Spinal cord (tissue), 10 donors: ENCODE measurements at places on chromosomes 7 and 10. TPM values are rescaled to one million over a fixed set of nuclear protein-coding genes. Genes with fewer than 3 reads are reported as not detected.
A peak's percentile ranks its signal among the peaks of the same experiment; 100 is the strongest.

The IL6 gene
- total RNA-seq: not detected

The CPEB3 gene
- total RNA-seq: 29.3 TPM

The PRRT4 gene
- total RNA-seq: 4.0 TPM

The FBXO24 gene
- total RNA-seq: 0.40 TPM

The TBXAS1 gene
- total RNA-seq: 10.7 TPM

The VIPR2 gene
- total RNA-seq: 6.0 TPM

The FLNC gene
- 77.8 TPM for total RNA-seq

The ITIH2 gene
- 31.6 TPM for total RNA-seq

The CYP3A7 gene
- total RNA-seq: not detected

The ALOX5 gene
- 9.3 TPM for total RNA-seq

The FKBP6 gene
- total RNA-seq: 0.11 TPM

The CD36 gene
- total RNA-seq: 90.4 TPM

The SLC39A12 gene
- total RNA-seq: 46.9 TPM

DNA sequence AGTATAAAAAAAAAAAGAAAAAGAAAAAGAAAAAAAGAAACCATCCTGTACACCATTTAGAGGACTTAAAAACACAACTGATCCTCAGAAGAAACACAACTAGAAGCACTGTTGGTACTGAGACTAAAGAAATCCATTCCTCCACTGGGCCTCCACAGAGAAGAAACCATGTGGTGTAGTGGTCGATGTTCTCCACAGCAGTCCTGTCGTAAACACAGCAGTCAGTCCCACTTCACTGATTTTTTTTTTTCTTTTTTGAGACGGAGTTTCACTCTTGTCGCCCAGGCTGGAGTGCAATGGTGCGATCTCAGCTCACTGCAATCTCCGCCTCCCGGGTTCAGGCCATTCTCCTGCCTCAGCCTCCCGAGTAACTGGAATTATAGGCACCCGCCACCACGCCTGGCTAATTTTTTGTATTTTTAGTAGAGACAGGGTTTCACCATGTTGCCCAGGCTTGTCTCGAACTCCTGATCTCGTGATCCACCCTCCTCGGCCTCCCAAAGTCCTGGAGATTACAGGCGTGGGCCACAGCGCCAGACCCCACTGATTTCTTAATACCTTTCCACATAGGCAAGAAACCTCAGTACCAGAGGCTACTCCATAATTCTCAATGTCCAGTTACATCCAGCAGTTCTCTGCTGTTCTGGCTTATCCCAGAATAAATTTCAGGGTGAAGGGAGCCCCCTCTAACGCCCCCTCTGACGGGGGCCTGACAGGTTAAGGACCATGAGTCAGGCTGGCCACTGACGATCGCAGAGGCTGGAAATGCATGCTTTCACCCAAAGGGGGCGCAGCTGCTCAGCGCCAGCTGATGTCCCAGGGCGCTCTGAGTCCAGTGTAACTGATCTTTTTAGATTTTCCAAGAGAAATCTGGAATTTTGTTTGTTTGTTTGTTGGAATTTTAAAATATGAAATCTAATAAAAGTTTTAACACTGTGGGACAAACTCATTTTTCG, 24.8 kb upstream of the FFAR4 start:
- H3K4me3 ChIP-seq: no peak overlapping the region
- no peaks in the 10 kb centered on the region for H3K36me3 ChIP-seq
- H3K4me1 ChIP-seq: peaks cover 4% of the 10 kb centered on the region
- DNase-seq: no peak

- H3K27ac ChIP-seq: no peak overlapping the region
- peaks cover 35% of the 10 kb centered on the region for H3K4me1 ChIP-seq
- H3K4me3 ChIP-seq: no peak overlapping the region
- no peaks in the 10 kb centered on the region for H3K27me3 ChIP-seq
- DNase-seq: no peak
- H3K36me3 ChIP-seq: peaks cover 57% of the 10 kb centered on the region
Observed at GRCh38 chr10:132704008-132704814, 81.7 kb downstream of the NKX6-2 start.

- no peaks in the 10 kb centered on the region for H3K4me1 ChIP-seq
- H3K27me3 ChIP-seq: no peaks in the 10 kb centered on the region
- no peak for DNase-seq
- no peak overlapping the region for H3K27ac ChIP-seq
- no peaks in the 10 kb centered on the region for H3K36me3 ChIP-seq
Observed at GRCh38 chr7:134771889-134772288, 7.5 kb upstream of the CALD1 start.

- no peak overlapping the region for H3K27ac ChIP-seq
- H3K4me1 ChIP-seq: peaks cover 3% of the 10 kb centered on the region
- DNase-seq: no peak
Observed at GRCh38 chr7:112009081-112009480, 197.1 kb downstream of the DOCK4 start.

GRCh38 chr7:157577061-157577460, 240.3 kb downstream of the DNAJB6 start:
- H3K27me3 ChIP-seq: no peaks in the 10 kb centered on the region
- H3K27ac ChIP-seq: no peak overlapping the region
- no peak for DNase-seq
- H3K4me3 ChIP-seq: no peak overlapping the region
- H3K4me1 ChIP-seq: peaks cover 26% of the 10 kb centered on the region

DNA sequence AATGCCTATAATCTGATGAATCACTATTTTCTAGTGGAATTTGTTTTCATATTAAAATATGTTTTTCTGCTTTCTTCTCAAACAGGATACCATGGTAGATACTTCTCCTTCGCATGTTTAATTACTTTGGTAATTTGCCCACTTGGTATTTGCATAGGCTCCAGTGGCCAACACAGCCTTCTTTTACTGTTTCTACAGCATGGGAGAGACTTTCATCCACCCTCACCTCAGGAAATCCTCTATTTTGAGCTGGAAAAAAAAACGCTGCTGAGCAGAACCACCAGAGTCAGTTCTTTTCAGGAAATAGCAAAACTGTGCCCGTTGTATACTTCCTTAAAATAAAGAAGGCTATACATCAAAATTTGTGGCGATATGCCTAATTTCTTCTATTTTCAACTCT, 213.3 kb downstream of the MDFIC start:
- DNase-seq: no peak
- H3K4me3 ChIP-seq: no peak overlapping the region
- no peaks in the 10 kb centered on the region for H3K36me3 ChIP-seq
- no peaks in the 10 kb centered on the region for H3K27me3 ChIP-seq
- no peak overlapping the region for H3K27ac ChIP-seq

GRCh38 chr10:14695847-14696480, 78.7 kb downstream of the FAM107B start:
- DNase-seq: no peak
- H3K4me3 ChIP-seq: no peak overlapping the region
- H3K27me3 ChIP-seq: no peaks in the 10 kb centered on the region
- H3K36me3 ChIP-seq: no peaks in the 10 kb centered on the region
- no peaks in the 10 kb centered on the region for H3K4me1 ChIP-seq
- no peak overlapping the region for H3K27ac ChIP-seq

- no peak overlapping the region for H3K4me3 ChIP-seq
- DNase-seq: no peak
- no peaks in the 10 kb centered on the region for H3K4me1 ChIP-seq
- H3K27me3 ChIP-seq: no peaks in the 10 kb centered on the region
Observed at GRCh38 chr10:64690194-64690593, 1169.0 kb downstream of the REEP3 start.

DNA sequence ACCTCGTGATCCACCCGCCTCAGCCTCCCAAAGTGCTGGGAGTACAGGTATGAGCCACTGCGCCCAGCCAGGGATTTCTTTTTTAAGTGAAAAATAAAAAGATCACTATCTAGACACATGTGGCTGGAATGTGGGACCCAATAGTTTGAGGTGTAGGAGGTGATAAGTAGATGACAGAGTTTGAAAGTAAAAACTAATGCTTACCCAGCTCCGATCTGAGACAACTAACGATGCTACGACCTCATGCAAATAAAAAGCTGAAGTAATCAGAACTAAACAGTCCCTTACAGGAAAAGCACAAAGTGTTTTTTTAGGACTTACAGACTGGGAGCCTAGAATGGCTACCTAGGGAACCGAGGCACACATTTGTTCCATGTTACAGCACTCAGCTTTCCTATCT, 23.0 kb downstream of the PCGF6 start:
- no peak overlapping the region for H3K27ac ChIP-seq
- no peak overlapping the region for H3K4me3 ChIP-seq
- no peaks in the 10 kb centered on the region for H3K27me3 ChIP-seq
- peaks cover 57% of the 10 kb centered on the region for H3K36me3 ChIP-seq

GRCh38 chr10:117360994-117361667, 14.1 kb downstream of the PDZD8 start:
- H3K36me3 ChIP-seq: no peaks in the 10 kb centered on the region
- H3K4me1 ChIP-seq: no peaks in the 10 kb centered on the region
- no peak overlapping the region for H3K4me3 ChIP-seq
- no peaks in the 10 kb centered on the region for H3K27me3 ChIP-seq
- H3K27ac ChIP-seq: no peak overlapping the region

- DNase-seq: peak; percentile 17
- no peaks in the 10 kb centered on the region for H3K36me3 ChIP-seq
- H3K27me3 ChIP-seq: peaks cover 6% of the 10 kb centered on the region
- peaks cover 17% of the 10 kb centered on the region for H3K4me1 ChIP-seq
- peak overlapping the region; percentile 70 for H3K27ac ChIP-seq
Observed at GRCh38 chr7:33904681-33905388, 504 bp upstream of the BMPER start.

GRCh38 chr7:24422441-24423010, 138.5 kb downstream of the NPY start:
- H3K4me3 ChIP-seq: no peak overlapping the region
- no peak overlapping the region for H3K27ac ChIP-seq
- no peaks in the 10 kb centered on the region for H3K4me1 ChIP-seq
- no peaks in the 10 kb centered on the region for H3K36me3 ChIP-seq
- H3K27me3 ChIP-seq: no peaks in the 10 kb centered on the region

DNA sequence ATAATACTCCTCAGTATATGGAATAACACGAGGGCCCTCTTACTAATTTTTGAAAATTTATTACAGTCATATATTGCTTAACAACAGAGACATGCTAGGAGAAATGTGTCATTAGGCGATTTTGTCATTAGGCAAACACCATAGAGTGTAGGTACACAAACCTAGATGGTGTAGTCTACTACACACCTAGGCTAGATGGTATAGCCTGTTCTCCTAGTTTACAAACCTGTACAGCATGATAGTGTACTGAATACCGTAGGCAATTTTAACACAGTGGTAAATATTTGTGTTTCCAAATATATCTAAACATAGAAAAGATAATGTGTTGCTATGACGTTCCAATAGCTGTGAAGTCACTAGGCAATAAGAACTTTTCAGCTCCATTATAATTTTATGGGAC, 12.8 kb downstream of the OR2F1 start:
- no peak overlapping the region for H3K4me3 ChIP-seq
- H3K36me3 ChIP-seq: no peaks in the 10 kb centered on the region
- H3K27ac ChIP-seq: no peak overlapping the region
- H3K27me3 ChIP-seq: no peaks in the 10 kb centered on the region
- no peak for DNase-seq

- no peaks in the 10 kb centered on the region for H3K36me3 ChIP-seq
- no peaks in the 10 kb centered on the region for H3K4me1 ChIP-seq
- H3K27ac ChIP-seq: no peak overlapping the region
- H3K27me3 ChIP-seq: no peaks in the 10 kb centered on the region
- DNase-seq: no peak
Observed at GRCh38 chr10:117425974-117426566, 50.8 kb upstream of the PDZD8 start.

- H3K36me3 ChIP-seq: no peaks in the 10 kb centered on the region
- no peak overlapping the region for H3K4me3 ChIP-seq
- H3K27me3 ChIP-seq: no peaks in the 10 kb centered on the region
- H3K27ac ChIP-seq: no peak overlapping the region
- no peak for DNase-seq
Observed at GRCh38 chr7:146359176-146359575, 242.6 kb downstream of the CNTNAP2 start.
